ENCODE measurements at places on chromosomes 12 and 14. TPM values are rescaled to one million over a fixed set of nuclear protein-coding genes. Genes with fewer than 3 reads are reported as not detected.

DNA sequence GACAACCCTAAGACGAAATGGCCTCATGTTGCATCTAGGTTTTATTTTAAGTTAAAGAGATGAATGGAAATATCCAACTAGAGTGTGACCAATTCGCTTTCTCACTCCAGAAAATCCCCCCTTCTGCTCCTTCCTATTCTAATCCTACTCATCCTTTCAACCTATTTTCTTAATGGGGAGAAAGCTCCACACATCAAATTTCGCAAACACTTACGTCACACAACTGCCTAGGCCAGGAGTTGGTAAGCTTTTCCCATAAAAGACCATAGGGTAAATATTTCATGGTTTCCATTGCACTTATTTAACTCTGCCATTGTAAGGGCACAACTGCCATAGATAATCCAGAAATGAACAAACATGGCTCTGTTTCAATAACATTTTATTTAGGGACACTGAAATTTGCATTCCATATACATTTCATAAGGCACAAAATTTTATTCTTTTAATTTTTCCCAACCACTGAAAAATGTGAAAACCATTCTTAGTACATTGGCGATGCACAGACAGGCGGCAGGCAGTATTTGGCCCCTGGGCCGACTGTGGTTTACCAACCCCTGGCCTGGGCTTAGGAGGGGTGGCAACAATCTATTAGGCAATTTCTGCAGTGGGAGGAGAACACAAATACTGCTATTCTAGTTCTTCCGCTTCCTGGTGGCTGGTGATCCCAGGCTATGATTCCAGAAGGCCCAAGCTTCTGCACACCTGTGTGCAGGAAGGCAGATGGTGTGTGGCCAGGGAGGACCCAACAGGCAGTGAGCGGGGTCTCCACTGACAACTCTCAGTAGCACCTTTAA, 67.2 kb upstream of the FOXN3 start:
- DNase-seq: no peak

SAMD15 gene
- total RNA-seq: 0.20 TPM

MEG3 gene
- total RNA-seq: not detected

EID3 gene
- 5.4 TPM for total RNA-seq

KRT80 gene
- total RNA-seq: not detected

Measured in activated naive CD4-positive, alpha-beta T cell treated with anti-CD3 and anti-CD28 coated beads, Interleukin-2, amount 50 U/mL, for 72 hours (primary cell).